RPMI7951 (cell line): ENCODE measurements at places on chromosomes 1 and 21. TPM values are rescaled to one million over a fixed set of nuclear protein-coding genes. Genes with fewer than 3 reads are reported as not detected.

MTARC2 gene
- total RNA-seq = 1.1 and 2.4 TPM in 2 replicates

DNA sequence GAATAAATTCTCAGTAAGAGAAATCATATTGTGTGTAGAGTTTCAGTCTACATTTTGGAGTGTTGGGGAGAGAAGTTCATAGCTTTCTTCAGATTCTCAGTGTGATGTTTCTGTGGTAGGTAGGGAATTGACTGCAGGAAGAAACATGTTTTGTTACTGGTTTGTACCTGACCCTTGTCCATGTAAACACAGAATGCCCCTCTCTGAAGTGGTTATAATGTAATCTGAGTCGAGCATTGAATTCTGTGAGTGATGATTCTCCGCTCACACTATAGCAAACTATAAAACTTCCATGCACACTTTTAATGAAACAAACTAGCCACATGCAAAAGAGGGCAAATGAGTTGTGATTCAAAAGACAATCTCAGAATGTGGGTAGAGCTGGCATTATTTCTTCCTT is 433.2 kb downstream of the USP25 start:
- no peak for DNase-seq

DNA sequence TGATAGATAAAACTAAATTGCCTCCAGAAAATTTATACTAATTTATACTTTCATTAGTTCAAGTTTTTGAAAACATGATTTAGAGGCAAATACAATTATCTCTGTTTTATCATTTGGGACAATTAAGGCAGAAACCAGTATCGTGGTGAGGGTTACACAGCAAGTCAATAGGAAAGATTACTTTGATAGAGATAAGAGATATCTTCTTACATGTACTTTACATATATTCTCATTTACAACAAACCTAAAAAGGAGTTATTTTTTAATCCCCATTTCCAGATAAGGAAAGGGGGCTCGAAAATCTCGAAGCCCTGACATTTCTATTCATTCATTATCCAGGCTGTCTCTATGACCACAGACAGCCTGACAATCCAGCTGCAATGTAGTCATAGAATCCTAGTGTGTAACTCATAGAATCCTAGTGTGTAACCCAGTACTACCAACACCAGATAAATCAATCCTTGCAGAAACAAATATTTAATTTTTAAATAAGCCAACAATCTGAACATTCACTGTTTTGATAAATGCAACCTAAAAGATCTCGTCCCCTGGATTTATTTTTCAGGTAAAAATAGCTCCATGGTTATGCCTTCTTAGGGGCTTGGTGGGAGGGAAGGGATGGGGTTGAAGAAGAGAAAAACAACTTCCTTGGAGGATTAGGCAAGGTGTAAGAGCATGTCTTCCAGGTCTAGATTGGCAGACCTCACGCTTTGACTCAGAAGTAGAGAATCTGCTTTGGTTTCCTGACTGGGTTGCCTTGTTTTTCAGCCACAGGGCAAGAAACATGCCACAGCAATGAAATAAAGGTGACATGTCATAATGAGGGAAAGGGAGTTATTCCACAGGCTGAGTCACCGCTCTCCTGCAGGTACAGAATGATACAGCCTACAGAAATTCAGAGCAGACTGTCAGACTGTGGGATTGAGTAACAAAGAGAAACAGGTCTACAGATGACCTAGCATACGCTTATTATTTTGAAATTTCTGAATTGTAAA is 45.6 kb downstream of the IRF2BP2 start:
- peak; percentile 87 for DNase-seq

DNA sequence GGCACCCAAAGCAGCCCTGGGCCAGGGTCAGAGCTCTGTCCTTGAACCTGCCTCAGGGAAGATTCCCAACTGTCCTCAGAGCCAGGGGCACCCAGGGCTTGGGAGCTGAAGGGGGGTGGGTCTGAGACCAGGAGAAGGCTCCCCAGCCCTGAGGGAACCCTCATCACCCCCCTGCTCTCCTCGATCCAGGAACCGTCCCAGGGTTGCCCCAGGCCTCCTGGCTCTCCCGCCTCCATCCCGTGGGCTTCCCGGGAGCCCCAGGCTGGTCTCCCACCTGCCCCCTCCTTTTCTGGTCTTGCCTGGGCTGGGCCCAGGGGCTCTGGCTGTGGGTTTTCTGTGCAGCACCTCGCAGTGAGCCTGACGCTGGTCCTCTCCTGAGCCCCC is 6.7 kb upstream of the SAMD11 start:
- DNase-seq = no peak

DNA sequence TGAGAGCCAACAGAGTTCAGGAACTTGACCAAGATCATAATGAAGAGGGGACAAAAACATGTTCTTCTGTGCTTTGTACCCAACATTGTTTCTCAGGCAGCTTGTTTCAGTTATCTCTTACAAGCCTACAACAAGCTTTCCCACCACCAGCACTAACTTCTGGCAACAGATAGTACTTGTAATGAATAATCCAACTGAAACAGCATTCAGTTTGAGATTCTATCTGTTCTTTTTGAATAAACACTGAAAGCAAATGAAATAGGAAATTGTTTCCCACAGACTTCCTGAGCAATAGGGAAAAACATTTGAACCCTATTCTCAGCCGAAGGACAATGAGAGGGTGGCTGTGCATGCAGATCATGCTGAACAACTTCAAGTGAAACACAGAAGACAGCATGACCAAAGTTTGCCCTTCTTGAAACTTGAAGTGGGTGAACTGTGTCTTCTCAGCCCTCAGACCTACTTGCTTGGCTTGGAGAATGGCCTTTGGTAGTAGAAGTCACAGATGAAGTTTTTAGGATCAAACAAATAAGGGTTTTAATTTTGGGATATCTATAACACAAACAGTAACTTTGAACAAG is 11.2 kb upstream of the HOOK1 start:
- DNase-seq = no peak

DNA sequence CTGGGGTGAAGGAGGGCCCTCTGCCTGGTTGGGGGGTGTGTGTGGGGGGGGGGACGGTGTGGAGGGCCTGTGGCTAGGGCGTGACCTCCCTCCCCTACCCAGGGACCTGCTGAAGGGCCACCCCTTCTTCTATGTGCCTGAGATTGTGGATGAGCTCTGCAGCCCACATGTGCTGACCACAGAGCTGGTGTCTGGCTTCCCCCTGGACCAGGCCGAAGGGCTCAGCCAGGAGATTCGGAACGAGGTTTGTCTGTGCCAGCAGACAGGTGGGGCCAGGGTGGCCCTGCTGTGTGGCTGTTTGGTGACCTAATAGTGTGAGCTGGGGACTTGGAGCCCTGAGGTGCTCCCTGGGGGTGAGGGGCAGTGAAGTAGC is 43.9 kb downstream of the COQ8A start:
- no peak for DNase-seq
